Epithelial cell of esophagus (primary cell): ENCODE measurements at places on chromosomes 2 and 18.

DNA sequence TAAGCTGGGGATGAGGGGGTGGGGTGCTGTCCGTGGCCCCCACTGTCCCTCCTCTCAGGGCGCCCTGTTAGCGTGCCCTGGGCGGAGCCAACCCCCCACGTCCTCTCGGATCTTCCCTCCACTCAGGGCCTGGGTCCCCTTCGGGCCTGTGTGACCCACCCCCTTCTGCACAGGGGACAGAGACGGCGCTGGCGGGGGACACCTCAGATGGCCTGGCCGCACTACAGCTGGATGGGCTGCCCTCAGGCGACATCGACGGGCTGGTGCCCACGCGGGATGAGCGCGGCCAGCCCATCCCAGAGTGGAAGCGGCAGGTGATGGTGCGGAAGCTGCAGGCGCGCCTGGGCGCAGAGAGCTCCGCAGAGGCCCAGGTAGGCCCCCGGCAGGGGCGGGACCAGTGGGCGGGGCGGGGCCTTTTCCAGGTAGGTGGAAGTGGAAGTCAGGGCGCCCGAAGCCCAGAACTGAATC is 9.9 kb upstream of the KLHL30 start:
- no peak for DNase-seq

DNA sequence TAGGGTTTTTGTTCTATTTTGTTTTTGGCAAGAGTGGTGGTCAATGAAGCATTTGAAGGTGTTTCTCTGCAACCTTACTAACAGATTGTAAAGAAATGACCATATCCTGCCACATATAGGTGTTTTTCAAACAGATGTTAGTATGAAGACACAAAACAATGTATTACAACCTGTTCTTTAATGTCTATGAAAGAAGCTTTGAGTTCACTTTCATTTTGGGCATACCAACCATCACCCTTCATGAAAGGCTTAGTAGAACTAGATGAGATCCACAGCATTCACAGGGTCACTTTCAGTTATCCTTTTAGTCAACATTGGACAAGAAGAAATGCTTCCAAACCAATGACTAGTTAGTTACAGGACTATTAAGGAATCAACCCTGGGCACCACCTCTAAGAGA is 95.1 kb downstream of the EHBP1 start:
- no peak for DNase-seq

- DNase-seq: no peak
Measured at GRCh38 chr2:16655445-16655837, 10.2 kb downstream of the CYRIA start.

GRCh38 chr2:9191041-9191481 is 15.6 kb upstream of the ASAP2 start:
- no peak for DNase-seq

DNA sequence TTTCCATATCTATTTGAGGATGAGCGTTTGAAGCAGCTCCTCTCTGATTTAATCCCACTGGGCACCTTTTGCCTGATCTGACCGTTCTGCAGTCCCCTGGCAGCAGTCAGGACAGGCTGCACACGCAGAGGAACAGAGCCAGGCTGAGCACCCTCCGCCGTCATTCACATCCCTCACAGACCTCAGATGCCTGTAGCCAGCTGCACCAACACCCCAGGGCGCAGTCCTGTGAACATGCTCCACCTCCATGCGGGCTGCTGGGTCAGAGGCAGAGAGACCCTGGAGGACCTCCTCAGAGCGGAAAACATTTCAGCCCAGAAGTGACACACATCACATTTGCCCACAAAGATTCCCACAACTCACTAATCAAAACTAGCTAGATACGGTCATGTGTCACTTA is 146.1 kb downstream of the SEPTIN10 start:
- DNase-seq: no peak

GRCh38 chr2:227464851-227465250 is 7.1 kb upstream of the AGFG1 start:
- no peak for DNase-seq

- DNase-seq: peak; percentile 88
Measured at GRCh38 chr2:157874997-157875640, 1.0 kb downstream of the ACVR1 start.

DNA sequence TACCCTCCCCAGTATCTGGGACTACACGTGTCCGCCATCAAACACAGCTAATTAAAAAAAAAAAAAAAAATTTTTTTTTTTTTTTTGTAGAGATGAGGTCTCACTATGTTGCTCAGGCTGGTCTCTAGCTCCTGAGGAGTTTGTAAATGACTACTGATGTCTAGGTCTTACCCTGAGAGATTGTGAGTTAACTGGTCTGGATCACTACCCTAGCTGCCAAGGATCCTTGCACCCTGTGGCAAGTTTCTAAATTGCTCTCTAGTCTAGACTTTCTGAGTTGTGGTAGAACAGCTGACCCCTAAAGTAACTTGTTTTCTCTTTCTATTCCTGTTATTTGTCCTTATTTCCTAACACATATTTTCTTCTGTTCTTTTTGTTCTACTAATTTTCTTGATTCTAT is 44.5 kb downstream of the ABHD3 start:
- no peak for DNase-seq
